ENCODE measurements at places on chromosomes 13 and 19. TPM values are rescaled to one million over a fixed set of nuclear protein-coding genes. Genes with fewer than 3 reads are reported as not detected.

Gene GJB2
- total RNA-seq: 0.88 TPM

Gene STARD13
- 42.4 TPM for total RNA-seq

Gene CASP14
- not detected for total RNA-seq

Gene SERP2
- total RNA-seq: 6.9 TPM

Gene CEACAM16
- total RNA-seq: not detected

Gene SIGLEC10
- total RNA-seq: 1.8 TPM

DNA sequence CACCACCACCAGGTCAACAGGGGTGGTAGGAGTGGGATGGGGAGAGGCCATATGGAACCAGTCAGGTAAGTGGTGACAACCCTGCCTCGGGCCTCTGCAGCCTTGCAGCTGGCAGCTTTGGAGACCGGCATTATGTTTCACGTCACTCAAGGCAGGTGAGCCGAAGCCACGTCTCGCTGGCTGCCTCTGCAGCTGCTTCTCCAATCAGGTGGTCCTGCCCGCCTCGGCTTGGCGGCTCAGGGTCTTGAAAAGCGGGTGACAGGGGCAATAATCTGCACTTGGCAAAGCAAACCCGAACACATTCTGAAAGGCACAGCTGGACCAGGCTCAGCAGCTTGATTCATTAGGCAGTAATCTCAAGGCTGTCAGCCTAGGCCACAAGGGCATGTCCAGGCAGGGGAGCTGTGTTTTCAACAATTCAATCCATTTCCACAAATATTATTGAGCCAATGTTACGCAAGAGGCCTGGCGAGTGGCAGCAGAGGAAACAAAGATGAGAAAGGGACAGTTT, 77.4 kb upstream of the PCDH8 start:
- H3K4me3 ChIP-seq: no peak overlapping the region
- H3K36me3 ChIP-seq: no peaks in the 10 kb centered on the region
- no peak for DNase-seq
- peak overlapping the region; percentile 81 for H3K27ac ChIP-seq

DNA sequence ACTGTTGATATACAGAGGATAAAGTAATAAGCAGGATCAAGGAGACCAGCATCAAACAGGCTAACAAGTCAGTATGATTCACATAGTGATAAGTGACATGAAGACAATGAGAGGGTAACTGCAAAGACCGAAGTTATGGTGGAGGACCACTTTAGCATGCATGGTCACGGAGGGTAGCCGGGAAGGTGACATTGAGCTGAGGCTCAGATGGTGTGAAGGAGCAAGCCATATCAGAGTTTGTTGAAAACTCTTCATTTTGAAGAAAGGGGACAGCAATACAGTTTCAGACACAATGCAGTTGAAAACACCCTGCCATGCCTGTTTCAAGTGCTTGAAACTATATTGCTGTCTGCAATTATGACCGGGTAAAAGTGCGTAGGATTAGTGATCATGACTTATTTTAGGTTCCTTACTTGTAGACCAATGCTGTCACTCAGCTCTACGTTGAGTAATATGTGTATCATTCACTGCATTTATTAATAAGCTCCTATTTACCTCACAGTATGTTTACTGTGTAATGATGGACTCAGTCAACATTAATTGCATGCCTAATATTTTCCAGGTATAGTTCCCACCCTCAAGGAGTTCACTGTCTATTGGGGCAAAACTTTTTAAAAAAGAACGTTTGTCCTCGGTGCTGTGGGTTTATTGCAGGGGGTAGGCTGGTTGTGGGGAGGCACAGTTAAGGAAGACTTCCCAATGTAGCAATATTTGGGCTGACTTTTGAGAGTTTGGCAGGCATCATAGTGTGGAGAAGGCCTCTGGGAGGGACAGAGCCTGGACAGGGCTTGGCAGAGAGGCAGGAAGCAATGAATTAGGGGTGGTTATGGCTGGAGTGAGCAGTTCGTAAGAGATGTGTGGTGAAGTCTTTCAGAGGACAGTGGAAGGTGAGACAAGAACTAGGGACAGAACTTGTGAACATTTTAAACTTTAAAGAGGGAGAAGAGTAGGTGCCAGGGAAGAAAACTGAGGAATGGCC, 3.2 kb downstream of the UBAC2 start:
- H3K4me1 ChIP-seq: no peaks in the 10 kb centered on the region
- H3K27me3 ChIP-seq: no peaks in the 10 kb centered on the region
- H3K4me3 ChIP-seq: no peak overlapping the region
- no peak overlapping the region for H3K27ac ChIP-seq
- DNase-seq: no peak

DNA sequence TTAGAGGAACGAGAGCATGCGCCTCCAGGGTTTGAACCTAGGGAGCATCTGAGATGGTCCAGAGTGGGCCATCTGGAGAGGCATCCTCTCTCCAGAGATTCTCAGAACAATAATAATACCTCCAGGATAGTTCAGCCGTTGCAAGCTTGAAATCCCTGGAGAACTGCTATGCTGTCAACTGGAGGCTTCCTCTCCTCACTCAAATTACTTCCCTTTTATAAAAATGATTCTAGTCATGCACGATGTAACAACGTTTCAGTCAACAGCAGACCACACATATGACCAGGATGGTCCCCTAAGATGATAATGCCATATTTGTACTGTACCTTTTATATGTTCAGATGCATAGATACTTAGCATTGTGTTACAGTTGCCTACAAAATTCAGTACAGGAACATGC, 108.7 kb downstream of the SHISA2 start:
- H3K36me3 ChIP-seq: no peaks in the 10 kb centered on the region
- no peaks in the 10 kb centered on the region for H3K4me1 ChIP-seq
- H3K27ac ChIP-seq: no peak overlapping the region
- no peak for DNase-seq
- no peaks in the 10 kb centered on the region for H3K27me3 ChIP-seq
- H3K4me3 ChIP-seq: no peak overlapping the region

DNA sequence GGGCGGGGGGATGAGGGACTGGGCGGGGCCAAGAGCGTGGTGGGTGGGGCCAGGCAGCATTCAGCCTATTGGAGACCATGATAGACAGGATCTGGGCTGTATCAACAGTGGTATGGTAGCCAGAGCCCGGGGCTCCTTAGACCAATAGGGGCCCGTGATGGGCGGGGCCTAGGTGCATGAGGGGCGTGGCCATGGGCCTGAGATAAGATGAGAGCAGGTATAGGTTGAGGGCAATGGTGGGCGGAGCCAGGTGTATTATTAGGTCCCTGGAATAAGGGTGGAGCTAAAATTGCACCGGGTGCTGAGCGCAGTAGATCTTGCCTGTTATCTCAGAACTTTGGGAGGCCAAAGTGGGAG, 5.3 kb downstream of the ABCA7 start:
- H3K36me3 ChIP-seq: no peaks in the 10 kb centered on the region
- no peak for DNase-seq
- no peak overlapping the region for H3K27ac ChIP-seq
- peaks cover 6% of the 10 kb centered on the region for H3K4me1 ChIP-seq
- no peaks in the 10 kb centered on the region for H3K27me3 ChIP-seq

GRCh38 chr13:95740979-95741320, 64.0 kb downstream of the DNAJC3 start:
- DNase-seq: no peak
- H3K4me1 ChIP-seq: no peaks in the 10 kb centered on the region
- H3K27ac ChIP-seq: no peak overlapping the region
- no peaks in the 10 kb centered on the region for H3K27me3 ChIP-seq
- H3K36me3 ChIP-seq: no peaks in the 10 kb centered on the region

DNA sequence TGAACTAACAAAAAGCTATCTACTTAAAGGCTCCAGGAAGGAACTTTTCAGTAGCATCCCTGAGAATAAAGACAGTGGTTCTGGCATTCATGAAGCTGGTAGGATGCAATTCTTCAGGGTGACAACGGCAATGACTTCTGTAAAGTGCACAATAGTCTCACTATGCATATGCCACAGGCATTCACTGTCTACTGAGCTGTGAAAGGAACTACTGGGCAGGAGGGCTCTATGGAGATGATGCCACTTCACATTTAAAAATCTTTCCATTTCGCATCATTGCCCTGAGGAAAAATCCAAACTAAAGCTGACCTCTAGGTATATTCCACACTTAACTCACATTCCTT, 2020.6 kb upstream of the PCDH20 start:
- DNase-seq: no peak
- no peaks in the 10 kb centered on the region for H3K4me1 ChIP-seq
- H3K36me3 ChIP-seq: no peaks in the 10 kb centered on the region
- no peaks in the 10 kb centered on the region for H3K27me3 ChIP-seq
- no peak overlapping the region for H3K4me3 ChIP-seq
- H3K27ac ChIP-seq: no peak overlapping the region

GRCh38 chr13:50616101-50616500, 227.4 kb downstream of the DLEU7 start:
- no peaks in the 10 kb centered on the region for H3K4me1 ChIP-seq
- no peaks in the 10 kb centered on the region for H3K36me3 ChIP-seq
- DNase-seq: no peak
- no peak overlapping the region for H3K27ac ChIP-seq

- no peak overlapping the region for H3K27ac ChIP-seq
- H3K36me3 ChIP-seq: no peaks in the 10 kb centered on the region
- H3K4me1 ChIP-seq: no peaks in the 10 kb centered on the region
- DNase-seq: no peak
- H3K4me3 ChIP-seq: no peak overlapping the region
These were observed 31.0 kb upstream of the MBNL2 start for GRCh38 chr13:97191142-97191541.

- no peak for DNase-seq
- no peak overlapping the region for H3K27ac ChIP-seq
- H3K4me1 ChIP-seq: no peaks in the 10 kb centered on the region
- H3K36me3 ChIP-seq: no peaks in the 10 kb centered on the region
- no peaks in the 10 kb centered on the region for H3K27me3 ChIP-seq
These were observed 205.5 kb downstream of the USP12 start for GRCh38 chr13:26965952-26966700.

DNA sequence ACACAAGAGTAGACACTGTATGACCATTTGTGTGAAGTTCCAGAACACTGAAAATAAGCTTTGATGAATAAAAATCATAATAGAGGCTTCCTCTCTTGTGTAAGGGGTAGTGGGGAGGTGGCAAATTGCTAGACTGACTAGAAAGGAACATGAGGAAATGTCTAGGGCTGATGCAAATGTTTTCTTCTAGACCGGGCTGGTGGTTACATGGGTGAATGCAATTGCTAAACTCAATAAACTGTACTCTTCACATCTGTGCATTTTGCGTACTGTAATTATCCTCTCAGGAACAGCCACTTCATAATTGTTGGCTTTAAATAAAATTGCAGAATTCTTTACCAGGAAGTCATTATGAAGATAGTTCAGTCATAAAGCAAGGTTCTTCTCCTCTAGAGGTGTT, 5.2 kb upstream of the KBTBD7 start:
- no peak overlapping the region for H3K4me3 ChIP-seq
- no peaks in the 10 kb centered on the region for H3K27me3 ChIP-seq
- H3K27ac ChIP-seq: no peak overlapping the region
- DNase-seq: no peak

DNA sequence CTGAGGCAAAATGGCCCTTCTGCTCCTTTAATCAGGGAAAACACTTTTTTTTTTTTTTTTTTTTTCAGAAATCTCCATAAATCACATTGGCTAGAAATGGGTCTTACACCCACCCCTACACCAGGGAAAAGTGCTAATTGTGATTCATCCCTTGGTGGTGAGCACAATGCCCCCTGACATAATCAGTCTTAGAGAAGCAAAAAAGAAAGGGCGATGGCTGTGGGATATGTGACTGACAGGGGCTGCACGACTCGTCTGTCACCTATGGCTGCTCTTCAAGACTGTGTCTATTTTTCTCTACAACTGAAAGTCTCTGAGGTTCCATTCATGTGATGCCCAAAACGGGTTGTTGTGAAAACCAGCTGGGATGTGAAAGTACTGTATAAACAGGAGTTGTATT, 3.6 kb upstream of the GPC6 start:
- H3K4me3 ChIP-seq: no peak overlapping the region
- DNase-seq: no peak
- H3K36me3 ChIP-seq: no peaks in the 10 kb centered on the region
- H3K27ac ChIP-seq: no peak overlapping the region
- no peaks in the 10 kb centered on the region for H3K4me1 ChIP-seq
- H3K27me3 ChIP-seq: peaks cover 20% of the 10 kb centered on the region

DNA sequence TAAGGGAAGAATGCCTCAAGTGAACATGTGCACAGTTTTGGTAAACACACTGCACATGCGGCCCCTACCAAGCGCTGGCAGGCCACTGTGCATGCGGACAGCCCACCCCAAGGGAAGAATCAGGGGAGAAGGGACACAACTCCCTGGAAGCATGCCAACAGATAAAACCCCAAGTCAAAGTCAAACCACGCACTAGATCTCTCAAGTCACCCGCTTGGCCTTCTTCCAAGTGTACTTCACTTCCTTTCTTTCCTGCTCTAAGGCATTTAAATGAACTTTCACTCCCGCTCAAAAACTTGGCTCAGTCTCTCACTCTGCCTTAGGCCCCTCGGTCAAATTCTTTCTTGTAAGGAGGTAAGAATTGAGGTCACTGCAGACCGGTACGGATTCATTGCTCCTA, 4.6 kb upstream of the RFXAP start:
- DNase-seq: no peak
- H3K27me3 ChIP-seq: no peaks in the 10 kb centered on the region
- H3K27ac ChIP-seq: no peak overlapping the region
- no peaks in the 10 kb centered on the region for H3K4me1 ChIP-seq

DNA sequence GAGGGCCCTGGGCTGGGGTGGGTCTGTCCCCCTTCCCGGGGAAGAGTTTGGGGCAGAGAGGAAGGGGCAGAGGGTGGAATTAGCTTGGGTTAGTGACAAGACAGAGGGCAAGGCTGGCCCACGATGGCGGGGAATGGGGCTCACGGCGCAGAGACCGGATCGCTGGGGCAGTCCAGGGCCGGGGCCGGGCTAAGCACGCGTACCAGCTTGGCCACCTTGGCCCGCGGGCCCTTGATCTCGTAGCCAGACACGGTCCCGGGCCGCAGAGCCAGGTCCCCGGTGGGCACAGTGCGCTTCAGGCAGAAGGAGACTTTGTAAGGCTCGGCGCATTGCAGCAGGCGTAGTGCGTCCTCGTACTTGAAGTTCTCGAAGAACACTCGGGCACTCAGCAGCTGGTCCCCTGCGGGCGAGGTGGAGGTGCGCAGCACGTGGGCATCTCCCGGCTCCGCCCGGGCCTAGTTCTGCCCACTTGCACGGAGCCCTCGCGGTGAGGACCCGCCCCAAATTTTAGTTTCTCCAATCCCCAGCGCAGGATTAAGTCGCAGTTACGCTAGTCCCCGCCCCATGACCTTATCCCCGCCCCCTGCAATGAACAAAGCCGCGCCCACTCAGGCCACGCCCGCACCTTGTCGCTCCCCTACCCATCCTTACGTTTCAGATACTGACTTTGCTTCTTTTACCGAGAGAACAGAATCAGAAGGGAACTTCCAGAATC, 8.6 kb upstream of the HIPK4 start:
- peak; percentile 82 for DNase-seq
- H3K4me3 ChIP-seq: peak overlapping the region; percentile 40
- no peaks in the 10 kb centered on the region for H3K27me3 ChIP-seq
- no peaks in the 10 kb centered on the region for H3K4me1 ChIP-seq
- H3K36me3 ChIP-seq: no peaks in the 10 kb centered on the region

- no peak overlapping the region for H3K27ac ChIP-seq
- DNase-seq: no peak
- H3K27me3 ChIP-seq: no peaks in the 10 kb centered on the region
- H3K4me3 ChIP-seq: no peak overlapping the region
These were observed 63.7 kb upstream of the NPAS1 start for GRCh38 chr19:46955813-46956371.
